Ovary (tissue), 10 donors: ENCODE measurements at places on chromosomes 12 and 14.
A peak's percentile ranks its signal among the peaks of the same experiment; 100 is the strongest.

DNA sequence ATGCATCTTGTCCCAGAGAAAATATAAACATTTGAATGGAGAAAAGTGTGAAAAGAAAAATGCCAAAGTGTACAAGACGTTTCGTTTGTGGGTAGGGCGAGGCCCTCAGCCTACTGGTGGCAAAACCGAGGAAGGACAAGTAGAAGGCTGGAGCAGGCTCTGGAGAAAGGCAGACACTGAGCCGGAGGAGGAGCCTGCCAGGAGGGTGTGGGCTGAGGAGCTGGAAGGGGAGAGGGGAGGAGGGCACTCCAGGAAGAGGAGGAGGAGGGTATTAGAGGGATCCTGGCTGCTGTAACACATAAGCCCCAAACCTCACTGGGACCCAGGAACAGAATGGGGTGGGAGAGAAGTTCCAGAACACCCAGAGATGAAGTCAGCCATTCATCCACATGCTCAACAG is 47.7 kb downstream of the CLMN start:
- peaks cover 2% of the 10 kb centered on the region for H3K4me1 ChIP-seq
- H3K27ac ChIP-seq = no peak overlapping the region
- H3K4me3 ChIP-seq = no peak overlapping the region
- H3K27me3 ChIP-seq = no peaks in the 10 kb centered on the region
- no peaks in the 10 kb centered on the region for H3K36me3 ChIP-seq

- H3K4me1 ChIP-seq = peaks cover 9% of the 10 kb centered on the region
- no peaks in the 10 kb centered on the region for H3K27me3 ChIP-seq
- no peak overlapping the region for H3K27ac ChIP-seq
- no peak overlapping the region for H3K4me3 ChIP-seq
- DNase-seq = no peak
Measured at GRCh38 chr14:30993071-30993470, 32.4 kb upstream of the AP4S1 start.

DNA sequence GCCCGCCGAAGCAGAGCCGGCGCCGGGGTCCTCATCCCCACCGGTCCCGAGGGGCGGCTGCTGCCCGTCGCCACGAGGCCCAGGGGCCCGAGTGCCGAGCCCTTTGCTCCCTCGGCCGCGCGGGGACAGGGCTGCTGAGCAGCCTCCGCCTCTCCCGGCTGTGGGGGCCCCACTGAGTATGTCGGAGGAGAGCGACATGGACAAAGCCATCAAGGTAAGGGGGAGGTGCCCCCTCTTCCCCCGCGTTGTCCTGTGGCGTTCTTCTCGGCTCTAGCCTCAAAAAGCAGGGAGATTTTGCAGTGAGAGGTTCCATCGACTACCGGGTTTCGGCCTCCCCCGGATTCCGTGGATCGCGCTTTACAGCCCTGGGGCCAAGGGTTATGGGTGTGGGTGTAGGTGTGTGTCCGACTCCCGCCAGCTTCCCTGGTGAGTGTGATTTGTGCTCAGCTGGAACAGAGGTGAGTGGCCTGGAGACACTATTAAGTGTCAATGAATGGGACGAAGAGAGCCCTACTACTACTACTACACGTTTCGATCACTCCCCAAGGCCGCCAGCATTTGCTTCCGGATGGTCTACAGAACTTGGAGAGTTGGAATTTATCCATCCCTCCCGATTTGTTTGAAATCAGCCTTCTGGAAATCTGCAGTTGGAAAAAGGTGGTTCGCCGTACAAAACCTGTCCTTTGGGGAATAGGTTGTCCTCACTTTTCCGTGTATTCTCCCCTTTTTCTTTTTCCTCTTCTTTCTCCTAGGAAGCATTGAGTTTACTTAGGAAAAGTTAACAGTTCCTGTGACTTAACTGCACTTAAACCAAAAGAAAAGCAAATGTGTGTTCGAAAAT is 748 bp downstream of the MAPKAPK5 start:
- DNase-seq = no peak
- H3K27me3 ChIP-seq = no peaks in the 10 kb centered on the region
- peak overlapping the region; percentile 70 for H3K4me3 ChIP-seq

DNA sequence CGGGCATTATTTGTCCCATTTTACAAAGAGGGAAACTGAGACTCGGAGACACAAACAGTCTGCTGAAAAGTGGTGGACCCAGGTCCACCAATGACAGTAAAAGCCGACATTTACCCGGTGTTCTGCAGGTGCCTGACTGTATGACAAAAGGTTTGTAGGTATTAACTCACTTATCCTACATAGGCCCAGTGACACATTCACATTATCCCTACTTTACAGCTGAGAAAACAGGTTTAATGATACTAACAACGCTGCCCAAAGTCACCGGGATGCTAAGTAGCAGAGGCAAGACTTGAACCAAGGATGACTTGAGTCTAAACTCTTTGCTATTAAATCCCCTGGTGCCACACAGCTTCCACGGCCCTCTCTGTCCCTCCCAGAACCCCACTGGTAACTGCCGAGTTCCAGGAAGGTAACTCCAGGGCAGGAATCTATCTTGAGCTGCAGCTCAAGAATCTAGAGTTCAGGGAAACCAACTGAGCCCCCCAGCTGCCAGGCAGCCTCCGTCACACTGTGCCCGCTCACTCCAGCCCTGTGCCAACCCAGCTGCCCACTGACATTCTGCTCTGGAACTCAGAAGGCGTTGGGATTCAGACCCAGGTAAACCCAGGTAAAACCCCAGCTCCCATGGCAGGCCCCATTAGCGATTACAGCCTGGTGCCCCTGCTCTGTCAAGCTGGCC is 33.7 kb downstream of the SYNE3 start:
- H3K27ac ChIP-seq = peak overlapping the region; percentile 71
- no peak for DNase-seq
- no peak overlapping the region for H3K4me3 ChIP-seq
- peaks cover 18% of the 10 kb centered on the region for H3K4me1 ChIP-seq

- H3K27me3 ChIP-seq = no peaks in the 10 kb centered on the region
- no peaks in the 10 kb centered on the region for H3K4me1 ChIP-seq
- no peak overlapping the region for H3K4me3 ChIP-seq
Measured at GRCh38 chr12:6072302-6072752, 52.1 kb downstream of the VWF start.

DNA sequence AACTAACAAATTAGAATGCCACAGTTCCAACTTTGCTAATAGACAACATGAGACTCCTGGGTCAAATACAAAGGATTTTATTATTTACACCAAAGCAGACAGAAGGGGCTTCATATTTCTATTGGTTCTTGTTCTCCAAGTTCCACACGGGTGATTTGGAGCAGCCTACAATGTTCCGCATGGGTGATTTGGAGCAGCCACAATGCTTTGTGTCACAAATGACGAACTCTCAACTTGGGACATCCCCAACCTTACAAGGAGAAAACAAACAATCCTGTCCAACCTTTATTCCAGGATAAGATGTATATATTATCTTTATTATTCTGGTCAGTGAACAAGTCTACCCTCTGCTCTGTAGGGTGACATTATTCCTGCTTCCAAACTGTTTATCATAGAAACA is 694.3 kb upstream of the MGAT4C start:
- no peaks in the 10 kb centered on the region for H3K4me1 ChIP-seq
- H3K36me3 ChIP-seq = no peaks in the 10 kb centered on the region
- H3K27ac ChIP-seq = no peak overlapping the region
- H3K27me3 ChIP-seq = no peaks in the 10 kb centered on the region
